ENCODE measurements at places on chromosomes 3 and 15.

GRCh38 chr3:185851046-185851445, 26.2 kb upstream of the IGF2BP2 start:
- DNase-seq: no peak

- no peak for DNase-seq
Measured at GRCh38 chr3:196232154-196232881, 16.0 kb downstream of the SLC51A start.

DNA sequence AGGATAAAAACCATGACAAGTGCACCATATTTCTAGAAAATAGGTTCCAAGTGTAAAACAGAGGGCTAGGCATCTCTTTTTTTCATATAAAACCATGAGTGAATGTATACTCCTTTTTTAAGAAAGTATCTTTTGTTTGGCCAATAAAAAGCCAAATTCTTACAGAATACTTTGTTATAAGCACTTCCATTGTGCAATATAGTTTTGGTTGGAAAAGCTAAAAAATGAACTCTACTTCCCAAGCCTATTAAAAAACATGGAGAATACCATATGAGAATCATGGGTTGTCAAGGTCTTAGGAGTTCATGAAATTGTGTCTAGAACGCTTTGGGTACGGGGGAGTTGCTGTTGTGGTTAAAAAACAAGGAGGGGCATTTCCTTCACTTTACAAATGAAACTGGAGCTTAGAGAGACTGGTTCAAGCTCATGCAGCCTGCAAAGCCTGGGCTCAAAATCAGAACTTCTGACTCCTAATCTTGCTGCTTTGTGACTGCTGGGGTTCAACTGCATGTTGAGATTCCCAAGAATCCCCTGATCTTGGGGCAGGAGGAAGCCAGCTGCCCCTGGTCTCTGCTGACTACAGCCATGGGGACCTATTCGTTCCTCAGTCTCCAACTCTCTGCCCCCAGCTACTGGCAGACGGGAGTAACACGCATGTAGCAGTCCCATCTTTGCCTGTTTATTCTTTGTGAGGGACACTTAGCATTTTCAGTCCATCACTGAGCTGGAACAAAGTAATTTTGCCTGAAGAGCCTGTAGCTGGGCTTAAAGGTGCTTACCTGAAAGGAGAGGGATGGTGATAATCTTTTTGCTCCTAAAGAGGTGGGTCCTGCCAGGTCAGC, 229.1 kb downstream of the CHST2 start:
- no peak for DNase-seq

GRCh38 chr15:100690032-100690794, 87.8 kb downstream of the ASB7 start:
- DNase-seq: no peak

- DNase-seq: no peak
Measured at GRCh38 chr15:94182883-94183282, 48.5 kb upstream of the MCTP2 start.

GRCh38 chr3:72997421-72997961, 880 bp downstream of the PPP4R2 start:
- no peak for DNase-seq

GRCh38 chr15:66422347-66422746, 35.6 kb downstream of the MAP2K1 start:
- DNase-seq: no peak

GRCh38 chr3:184582646-184583577, 21.3 kb downstream of the EPHB3 start:
- no peak for DNase-seq

Data from BJ (cell line).